Fibroblast of skin of right biceps (primary cell): ENCODE measurements at places on chromosomes 16 and 17.
A peak's percentile ranks its signal among the peaks of the same experiment; 100 is the strongest.

DNA sequence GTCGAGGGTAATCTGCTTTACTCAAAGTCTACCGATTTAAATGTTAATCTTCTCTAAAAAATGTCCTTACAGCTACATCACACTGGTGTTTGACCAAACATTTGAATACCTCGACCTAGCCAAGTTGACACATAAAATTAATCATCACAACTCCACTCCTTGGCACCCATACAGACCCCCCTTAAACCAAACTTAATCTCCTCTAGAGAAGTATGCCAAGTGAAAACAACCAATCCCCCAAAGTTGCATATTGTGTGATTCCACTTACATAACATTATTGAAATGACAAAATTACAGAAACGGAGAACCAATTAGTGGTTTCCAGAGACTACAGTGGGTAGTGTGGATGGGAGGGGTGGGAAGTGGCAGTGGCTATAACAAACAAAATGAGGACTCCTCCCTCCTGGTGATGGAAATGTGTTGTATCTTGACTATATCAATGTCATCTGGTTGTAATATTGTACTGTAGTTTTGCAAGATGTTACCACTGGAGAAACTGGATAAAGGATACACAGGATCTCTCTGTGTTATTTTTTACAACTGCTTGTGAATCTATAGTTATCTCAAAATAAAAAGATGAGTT, 39.4 kb downstream of the CAPNS2 start:
- peak; percentile 40 for DNase-seq

DNA sequence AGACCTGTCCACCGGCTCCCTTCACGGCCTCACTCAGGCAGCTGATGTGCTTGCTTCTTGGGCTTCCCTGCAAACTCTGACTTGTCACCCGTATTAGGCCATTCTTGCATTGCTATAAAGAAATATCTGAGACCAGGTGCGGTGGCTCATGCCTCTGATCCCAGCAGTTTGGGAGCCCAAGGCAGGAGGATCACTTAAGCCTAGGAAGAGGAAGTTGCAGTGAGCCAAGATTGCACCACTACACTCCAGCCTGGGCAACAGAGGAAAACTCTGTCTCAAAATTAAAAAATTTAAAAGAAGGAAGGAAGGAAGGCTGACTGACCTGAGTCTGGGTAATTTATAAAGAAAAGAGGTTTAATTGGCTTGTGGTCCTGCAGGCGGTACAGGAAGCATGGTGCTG, 17.0 kb downstream of the SOST start:
- DNase-seq = no peak

DNA sequence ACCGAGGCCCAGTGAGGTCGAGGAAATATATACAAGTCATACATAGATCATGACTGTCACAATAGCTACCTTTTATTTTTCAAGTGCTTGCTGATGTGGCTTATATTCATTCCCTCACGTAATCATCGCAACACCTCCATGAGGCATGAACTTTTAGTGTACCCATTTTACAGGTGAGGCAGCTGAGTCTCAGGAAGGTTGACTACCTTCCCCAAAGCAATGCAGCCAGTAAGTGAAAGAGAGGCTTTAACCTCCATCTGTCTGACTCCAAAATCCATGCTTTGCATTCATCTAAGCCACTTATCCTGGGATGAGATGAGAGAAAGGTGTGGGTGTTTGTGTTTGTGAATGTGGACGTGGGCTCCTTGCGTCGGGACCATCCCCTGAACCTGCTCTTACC, 30.8 kb downstream of the CALB2 start:
- DNase-seq = no peak

DNA sequence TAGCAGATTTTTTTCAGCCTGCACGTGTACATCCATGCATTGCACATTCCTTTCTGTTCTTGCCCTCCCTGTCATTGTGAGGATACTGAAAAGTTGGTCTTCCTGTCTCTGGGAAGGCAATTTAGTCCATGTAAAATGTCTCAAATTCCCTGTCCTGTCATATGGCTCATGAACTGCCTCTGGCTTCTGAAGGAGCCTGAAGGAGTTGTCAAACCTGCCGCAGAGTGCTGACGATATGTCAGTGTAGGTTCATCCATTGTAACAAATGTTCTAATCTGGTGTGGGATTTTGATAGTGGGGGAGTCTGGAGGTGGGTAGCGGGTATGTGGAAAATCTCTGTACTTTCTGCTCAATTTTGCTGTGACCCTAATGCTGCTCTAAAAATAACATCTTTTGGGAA, 59.6 kb downstream of the YPEL2 start:
- DNase-seq = no peak

DNA sequence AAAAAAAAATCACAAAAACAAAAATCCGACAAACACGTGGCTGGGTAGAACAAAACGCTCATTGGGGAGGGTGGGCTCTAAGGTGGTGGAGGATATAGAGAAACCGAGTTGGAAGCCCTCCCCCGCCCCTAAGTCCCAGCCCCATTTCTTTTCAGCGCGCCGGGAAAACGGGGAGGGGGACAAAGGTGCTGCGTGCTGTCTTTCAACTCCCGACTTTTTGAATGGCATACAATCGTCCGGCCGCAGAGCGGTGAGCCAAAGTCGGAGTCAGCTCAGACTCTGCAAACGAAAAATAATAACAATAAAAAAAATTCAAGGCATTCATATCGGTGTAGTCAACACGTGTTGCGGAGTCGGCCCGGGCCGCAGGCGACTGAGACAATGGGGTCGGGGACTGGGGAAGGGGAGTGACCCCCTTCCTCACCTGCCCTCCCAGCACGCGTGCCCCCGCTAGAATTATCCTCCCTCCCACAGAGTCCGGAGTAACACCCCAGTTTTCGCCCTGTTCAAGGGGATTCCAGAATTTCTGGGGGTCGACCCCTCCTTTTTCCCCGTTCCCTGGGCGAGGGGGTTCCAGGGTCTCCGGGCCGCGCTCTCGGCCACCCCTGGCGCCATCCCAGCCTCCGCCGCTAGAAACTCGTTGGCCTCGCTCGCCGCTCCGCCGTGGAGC, 1.7 kb upstream of the IGF2BP1 start:
- no peak for DNase-seq

- no peak for DNase-seq
Measured at GRCh38 chr16:24073321-24073720, 182.8 kb upstream of the CACNG3 start.

- peak; percentile 94 for DNase-seq
Measured at GRCh38 chr16:83403761-83404160, 404.0 kb upstream of the HSBP1 start.

DNA sequence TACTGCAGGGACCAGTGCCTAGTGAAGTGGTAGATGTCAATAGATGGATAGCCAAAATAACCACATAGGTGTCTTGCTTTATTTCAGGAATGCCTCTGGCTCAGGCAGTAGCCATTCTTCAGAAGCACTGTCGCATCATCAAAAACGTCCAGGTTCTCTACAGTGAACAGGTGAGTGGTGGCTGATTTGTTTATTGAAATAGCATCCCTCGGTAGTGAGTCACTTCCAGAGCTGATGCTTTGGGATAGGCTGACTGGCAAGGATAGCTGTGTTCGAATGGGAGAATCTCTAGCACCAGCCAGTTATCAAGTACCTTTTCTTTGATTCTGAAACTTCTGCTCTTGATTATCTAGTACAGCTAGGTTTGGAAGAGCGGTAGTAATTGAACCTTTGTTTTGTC, 10.3 kb downstream of the PHAF1 start:
- no peak for DNase-seq

DNA sequence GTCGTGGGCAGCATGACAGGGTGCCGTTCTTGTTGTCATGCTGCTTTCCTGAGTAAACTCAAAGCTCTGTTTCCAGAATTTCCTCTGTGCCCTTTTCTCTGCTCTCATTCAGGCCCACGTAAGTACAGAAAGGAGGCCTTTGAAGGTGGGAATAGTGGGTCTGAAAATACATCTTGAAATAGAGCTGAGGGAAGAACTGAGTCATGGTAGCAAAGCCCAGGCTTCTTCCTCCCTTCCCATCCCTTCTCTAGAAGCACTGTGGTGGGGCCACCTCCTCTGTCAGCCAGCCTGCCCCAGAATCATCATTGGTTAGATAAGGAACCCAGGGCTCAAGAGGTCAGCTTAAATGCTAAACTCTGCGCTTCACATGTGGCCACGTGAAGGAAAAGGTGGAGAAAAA, 9.4 kb downstream of the CTRL start:
- DNase-seq = no peak

GRCh38 chr16:10922328-10923145, 19.7 kb downstream of the DEXI start:
- DNase-seq = peak; percentile 22

DNA sequence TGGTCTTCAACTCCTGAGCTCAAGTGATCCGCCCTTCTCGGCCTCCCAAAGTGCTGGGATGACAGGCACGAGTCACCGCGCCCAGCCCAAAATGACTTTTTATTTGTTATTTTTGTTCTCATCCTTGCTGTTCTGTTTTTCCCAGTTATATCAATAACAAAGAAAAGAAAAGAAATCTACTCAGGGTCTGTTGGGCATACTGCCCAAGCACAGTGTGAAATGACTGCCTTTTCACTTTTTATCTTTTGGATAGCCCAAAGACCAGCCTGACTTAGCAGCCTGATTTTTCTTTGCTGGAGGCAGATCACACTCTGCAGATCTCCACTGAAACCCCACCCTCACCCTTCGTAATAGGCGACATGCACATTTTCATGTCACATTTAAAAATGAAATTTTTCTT, 493.2 kb downstream of the MAF start:
- DNase-seq = no peak

- DNase-seq = no peak
Measured at GRCh38 chr17:14125518-14126137, 56.3 kb downstream of the COX10 start.

GRCh38 chr17:68470961-68471360, 13.7 kb upstream of the WIPI1 start:
- DNase-seq = no peak

DNA sequence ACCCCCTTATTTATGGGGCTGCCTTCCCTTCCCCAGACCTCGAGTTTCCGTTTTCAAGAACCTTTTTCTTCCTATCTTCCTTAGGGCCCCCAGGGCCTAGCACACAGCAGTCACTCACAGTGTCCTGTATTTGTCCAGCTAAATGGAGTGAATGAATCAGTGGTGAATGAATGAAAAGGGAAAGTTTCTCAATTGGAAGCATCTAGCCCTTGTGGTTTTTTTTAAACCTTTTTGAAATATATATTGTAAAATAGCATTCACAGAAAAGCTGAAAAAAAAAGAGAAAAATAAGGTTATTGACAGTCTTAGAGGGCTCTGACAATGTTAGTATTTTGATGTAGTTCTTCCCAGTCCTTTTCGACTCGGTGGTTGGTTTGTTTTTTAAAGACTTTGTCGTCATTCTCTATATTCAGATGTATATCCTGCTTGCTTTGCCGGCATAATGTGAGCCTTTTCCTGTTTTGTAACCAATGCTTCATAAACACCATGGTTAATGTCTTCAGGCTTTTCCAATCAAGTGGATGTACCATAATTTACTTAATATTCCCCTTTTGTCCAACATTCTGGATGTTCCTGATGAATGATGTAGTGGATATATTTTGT, 45.3 kb downstream of the RAI1 start:
- DNase-seq = no peak

GRCh38 chr16:87314990-87315420, 2.2 kb downstream of the C16orf95 start:
- no peak for DNase-seq

- DNase-seq = no peak
Measured at GRCh38 chr16:59920054-59920453, 1185.9 kb upstream of the GOT2 start.

DNA sequence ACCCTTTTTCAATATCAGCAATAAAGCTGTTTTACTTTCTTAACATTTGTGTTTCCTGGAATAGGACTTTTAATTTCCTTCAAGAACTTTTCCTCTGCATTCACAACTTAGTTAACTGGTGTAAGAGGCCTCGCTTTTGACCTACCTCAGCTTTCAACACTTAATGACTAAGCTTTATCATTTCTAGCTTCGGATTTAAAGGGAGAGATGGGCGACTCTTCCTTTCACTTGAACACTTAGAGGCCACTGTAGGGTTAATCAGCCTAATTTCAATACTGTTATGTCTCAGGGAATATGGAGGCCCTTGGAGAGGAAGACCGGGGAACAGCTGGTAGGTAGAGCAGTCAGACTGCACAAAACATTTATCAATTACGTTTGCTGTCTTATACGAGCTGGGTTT, 4.7 kb downstream of the SYNRG start:
- no peak for DNase-seq

- no peak for DNase-seq
Measured at GRCh38 chr16:84982434-84982833, 28.9 kb downstream of the ZDHHC7 start.

DNA sequence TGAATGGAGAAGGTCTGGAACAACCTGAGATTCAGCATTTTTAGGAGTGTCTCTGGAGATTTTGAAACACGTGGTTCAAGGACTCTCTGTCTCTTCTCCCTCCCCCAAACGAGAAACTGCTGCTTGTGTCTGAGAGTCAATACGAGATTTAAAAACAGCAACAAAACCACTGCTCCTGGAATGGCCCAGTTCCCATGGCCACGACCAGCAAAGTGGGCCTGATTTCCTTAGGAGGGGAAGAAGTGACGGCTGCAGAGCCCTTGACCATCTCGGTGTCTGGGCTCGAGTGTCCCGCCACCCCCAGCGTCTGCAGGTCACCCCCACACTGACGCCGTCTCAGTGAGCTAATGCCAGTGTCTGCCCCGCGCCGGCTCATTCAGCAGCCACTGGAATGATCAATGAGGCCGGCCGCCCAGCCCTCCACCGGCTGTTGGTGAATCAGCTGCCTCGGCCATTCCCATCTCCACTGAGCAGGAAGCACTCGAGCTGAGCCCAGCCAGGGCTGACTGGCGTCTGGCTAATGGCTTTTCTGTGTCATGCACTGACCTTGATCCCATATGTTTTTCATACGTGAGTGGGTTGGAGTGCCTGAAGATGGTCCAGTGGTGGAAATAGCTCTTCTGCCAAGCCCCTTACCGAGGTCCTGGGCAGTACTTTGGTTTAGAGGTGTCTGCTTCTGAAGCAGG, 151.8 kb downstream of the PITPNC1 start:
- peak; percentile 90 for DNase-seq

DNA sequence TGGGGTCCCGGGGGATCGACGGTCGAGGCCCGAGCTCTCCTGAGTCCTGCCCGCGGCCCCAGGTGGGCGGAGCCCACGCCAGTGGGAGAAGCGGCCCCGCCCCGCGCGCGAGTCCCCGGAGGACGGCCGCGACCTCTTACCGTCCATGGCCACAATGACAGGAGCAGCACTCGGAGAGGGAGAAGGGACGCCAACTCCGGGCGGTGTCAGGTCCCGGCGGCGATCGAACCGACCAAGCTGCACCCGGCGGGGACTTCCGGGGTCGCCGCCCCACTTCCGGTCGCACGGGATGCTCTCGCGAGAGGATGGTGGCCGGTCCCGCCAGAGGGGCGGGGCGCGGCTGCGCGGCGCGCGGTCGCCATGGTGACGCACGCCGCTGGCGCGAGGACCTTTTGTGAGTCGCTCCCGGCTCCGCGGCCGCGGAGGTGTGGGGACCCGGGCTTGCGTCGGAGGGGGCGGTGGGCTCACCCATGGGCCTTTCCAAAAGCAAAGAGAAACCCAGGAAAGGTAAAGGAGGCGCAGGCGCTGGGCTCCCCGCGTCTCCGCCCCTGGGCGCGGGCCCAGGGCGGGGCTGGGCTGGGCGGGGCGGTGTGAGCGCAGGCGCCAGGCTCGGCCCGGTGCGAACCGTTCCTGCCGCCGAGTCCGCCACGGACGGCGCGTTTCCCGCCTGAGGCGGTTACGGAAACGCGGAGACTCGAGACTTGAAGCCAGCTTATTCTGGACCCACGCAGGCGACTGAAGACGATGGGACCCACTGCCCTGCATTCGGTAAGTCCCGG, at the start of the genes CHMP1A and SPATA33:
TSS of gene CHMP1A (minus strand) at position 267 of the 779 bp plus-strand sequence. CDS start at position 147, 120 bp downstream.
TSS of gene SPATA33 (plus strand) at position 395 of the 779 bp plus-strand sequence. CDS start at position 471, 76 bp downstream.
- peak; percentile 85 for DNase-seq
